ENCODE measurements at places on chromosomes 7 and 10.

GRCh38 chr7:103292122-103292521 lies 5.1 kb upstream of the PMPCB start:
- no peak for DNase-seq

DNA sequence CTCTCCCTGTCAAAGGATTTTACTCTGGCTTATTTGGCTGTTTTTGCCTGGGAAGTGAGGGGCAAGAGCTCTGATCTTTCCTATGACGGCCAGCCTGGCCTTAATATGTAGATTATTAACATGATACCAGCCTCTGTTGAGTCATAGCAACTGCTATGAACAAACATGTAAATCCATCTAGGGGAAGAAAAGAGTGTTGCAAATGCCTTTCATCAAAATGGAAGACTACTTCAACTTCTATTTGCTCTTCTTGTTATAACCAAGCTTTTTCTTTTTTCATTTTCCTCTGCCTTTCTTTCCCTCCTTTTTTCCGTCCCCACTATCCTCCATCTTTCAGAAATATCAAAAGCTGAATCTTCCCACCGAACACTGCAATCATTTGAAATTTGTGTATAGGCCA lies 46.6 kb downstream of the BTRC start:
- DNase-seq, result no peak

GRCh38 chr10:121792198-121792597 lies 135.6 kb downstream of the ATE1 start:
- DNase-seq, result no peak

- DNase-seq, result no peak
Observed at GRCh38 chr7:139701908-139702307, 75.9 kb downstream of the HIPK2 start.

- no peak for DNase-seq
Observed at GRCh38 chr7:46949270-46949931, 632.5 kb downstream of the TNS3 start.

- DNase-seq, result no peak
Observed at GRCh38 chr7:95367606-95368005, 28.6 kb downstream of the PON3 start.

Data from GM12892 (cell line).